ENCODE measurements at places on chromosomes 4 and X. TPM values are rescaled to one million over a fixed set of nuclear protein-coding genes. Genes with fewer than 3 reads are reported as not detected.

SMARCA1 gene
- total RNA-seq: 26.3 TPM

PSAPL1 gene
- not detected for total RNA-seq

NDP gene
- total RNA-seq: 0.22 TPM

MOB1B gene
- total RNA-seq: 7.0 TPM

TENT5D gene
- total RNA-seq: not detected

TAB3 gene
- total RNA-seq: 33.5 TPM

JCHAIN gene
- not detected for total RNA-seq

MGAT4D gene
- total RNA-seq: not detected

TMPRSS11E gene
- not detected for total RNA-seq

MRPS18C gene
- total RNA-seq: 38.3 TPM

TRMT10A gene
- total RNA-seq: 11.3 TPM

ARHGAP4 gene
- total RNA-seq: 5.3 TPM

ITM2A gene
- total RNA-seq: not detected

BEX3 gene
- total RNA-seq: 187 TPM

DNA sequence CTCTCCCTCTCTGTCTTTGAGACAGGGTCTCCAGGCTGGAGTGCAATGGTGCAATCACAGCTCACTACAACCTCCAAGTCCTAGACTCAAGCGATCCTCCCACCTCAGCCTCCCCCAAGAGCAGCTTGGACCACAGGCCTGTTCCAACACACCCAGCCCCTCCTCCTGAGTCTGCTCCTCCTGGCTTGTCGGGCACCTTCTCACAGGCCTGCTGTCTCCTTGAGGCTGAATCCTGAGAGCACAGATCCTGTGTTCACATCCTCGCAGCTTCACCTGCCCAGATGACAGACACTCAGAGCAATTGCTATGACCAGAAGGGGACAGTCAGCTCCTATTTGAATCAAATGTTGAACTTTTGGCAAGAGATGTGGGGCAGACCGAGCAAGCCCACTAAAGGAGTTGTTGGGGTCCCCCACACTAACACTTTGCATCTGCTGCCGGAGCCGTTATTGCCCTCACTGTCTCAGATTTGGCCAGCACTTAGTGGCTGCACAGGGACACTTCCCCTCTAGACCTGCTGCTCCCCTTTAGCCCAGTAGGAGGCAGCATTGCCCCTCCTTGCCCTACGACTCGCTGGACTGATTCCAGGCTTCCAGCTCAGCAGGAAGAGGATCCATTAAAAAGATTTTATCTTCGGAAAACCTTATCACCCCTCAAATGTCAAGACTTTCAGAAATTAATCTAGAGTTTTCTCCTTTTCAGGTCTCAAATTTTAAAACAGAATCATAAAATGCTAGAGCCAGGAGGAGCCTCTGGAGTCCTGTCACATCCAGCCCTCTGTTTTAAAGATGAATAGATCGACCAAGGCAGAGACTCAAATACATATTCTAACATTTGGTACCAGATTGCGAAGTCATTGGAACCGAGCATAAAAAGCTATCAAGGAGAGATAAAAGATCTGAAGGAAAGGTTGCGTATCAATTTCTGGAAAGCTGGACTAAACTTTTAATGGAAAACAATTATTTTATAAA is 113.7 kb downstream of the USP46 start:
- DNase-seq: peak; percentile 54

DNA sequence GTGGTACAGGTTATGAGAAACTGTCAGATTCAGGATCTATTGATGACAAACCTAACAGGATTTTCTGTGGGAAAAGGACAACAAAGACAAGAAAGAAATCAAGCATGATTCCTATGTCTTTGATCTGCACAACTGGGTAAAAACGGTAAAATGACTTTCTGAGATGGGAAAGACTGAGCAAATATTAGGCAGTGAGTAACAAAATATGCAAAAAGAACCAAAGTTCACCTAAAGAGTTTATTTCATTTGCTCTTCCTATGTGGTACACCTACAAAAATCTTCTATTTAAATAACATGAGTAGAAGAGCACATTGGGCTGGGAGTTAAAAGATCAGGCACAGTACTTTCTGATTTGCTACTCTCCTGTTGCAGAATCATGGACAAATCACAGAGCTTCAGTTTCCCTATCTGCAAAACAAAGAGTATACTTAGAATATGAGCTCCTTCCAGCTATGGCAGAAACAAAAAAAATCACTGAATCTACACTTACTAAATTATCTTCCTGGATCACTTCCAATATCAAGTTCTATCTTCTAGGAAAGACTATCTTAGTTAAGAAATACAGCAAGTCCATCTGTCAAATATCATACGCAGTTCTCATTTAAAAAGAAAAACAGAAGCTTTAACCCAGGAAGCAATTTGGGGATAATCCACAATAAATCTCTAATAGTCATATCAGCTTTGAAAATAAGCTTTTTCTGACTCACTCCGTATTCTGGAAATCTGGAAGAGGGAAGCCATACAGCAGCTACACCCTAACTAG is 37.4 kb downstream of the NFXL1 start:
- DNase-seq: no peak

DNA sequence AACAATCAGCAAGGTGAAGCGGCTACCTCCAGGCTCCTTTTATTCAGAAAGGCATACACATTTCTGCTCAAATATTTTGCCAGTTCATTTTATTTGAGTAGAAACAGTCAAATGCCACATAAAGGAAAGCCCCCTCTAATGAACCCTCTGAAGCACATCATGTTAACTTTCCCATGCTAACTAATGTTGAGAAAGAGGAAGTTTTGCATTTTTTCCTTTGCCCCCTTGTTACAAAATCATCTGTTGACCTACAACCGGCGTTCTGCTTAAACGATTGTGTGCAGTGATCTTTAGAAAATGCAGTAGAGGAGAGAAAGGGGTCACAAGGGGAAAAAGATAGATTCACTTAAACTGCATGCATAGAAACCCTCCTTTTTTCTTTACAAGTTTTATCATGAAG is 25.2 kb upstream of the ATXN3L start:
- DNase-seq: no peak

DNA sequence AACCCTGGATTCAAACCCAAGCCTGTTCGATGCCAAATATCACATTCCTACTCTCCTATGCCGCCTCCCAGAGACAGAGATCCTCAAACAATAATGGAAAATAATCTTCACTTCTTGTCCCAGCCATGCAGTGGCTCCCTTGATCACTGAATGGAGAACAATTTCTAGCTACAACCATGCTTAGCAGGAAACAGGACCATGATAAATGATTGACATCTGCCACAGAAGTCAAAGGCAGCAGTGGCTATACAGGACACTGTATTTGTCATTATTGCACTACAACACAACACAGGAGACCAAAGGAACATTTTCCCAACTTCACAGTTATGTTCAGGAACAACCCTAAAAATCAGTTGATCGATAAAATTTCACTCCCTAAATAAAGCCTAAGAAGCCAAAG is 243.3 kb upstream of the SLC7A11 start:
- no peak for DNase-seq

DNA sequence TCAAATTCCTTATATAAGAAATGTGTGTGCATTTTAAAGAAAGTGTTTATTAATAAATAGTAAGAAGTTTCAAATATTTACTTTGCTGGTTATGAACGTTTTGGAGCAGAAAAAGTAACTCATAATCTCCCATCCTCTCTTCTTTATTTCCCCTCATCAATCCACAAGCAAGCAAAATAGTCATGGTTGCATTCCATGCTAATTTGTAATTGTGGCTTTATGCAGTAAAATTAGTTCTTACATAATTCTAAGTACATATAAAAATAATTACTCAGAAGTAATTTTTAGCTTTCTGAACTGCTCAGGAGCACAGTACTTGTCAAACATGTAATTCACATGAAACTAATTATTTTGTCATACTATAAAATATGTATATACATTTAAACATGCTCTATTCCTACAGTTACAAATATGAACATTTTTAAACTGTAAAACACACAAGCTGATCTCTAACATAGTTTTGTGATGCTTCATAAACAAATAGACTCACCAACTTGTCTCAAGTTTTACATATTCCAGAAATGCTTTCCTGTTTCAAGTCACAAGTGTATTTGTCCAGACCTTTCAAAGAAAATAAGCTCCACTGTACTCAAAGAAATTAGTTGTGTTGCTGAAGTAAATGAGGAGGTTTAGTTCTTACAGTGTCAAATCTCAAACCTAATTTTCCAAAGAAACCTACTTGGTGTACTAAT is 218.9 kb downstream of the PABPC4L start:
- no peak for DNase-seq

- DNase-seq: no peak
Observed at GRCh38 chr4:101718810-101719209, 71.7 kb upstream of the BANK1 start.

GRCh38 chr4:184479516-184479950 is 5.2 kb upstream of the IRF2 start:
- no peak for DNase-seq

GRCh38 chr4:104848597-104849225 is 298.0 kb upstream of the TET2 start:
- DNase-seq: no peak

DNA sequence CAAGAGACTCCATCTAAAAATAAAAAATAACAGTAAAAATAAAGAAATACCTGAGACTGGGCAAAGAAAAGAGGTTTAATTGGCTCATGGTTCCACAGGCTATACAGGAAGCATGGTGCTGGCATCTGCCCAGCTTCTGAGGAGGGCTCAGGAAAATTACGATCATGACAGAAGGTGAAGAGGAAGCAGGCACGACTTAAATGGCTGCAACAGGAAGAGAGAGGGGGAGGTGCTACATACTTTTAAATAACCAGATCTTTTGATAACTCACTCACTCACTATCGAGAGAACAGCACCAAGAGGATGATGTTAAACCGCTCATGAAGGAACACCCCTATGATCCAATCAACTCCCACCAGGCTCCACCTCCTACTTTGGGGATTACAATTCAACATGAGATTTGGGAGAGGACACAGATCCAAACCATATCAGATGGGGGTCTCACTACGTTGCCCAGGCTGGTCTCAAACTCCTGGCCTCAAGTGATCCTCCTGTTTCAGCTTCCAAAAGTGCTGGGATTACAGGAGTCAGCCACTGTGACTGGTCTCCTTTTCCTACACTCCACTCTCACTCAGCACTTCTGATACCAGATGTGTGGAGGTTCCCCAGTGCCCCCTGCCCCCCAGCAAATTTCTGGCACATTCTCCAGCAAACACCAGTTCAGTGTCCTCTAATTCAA is 11.9 kb upstream of the ZNF157 start:
- peak; percentile 1 for DNase-seq

DNA sequence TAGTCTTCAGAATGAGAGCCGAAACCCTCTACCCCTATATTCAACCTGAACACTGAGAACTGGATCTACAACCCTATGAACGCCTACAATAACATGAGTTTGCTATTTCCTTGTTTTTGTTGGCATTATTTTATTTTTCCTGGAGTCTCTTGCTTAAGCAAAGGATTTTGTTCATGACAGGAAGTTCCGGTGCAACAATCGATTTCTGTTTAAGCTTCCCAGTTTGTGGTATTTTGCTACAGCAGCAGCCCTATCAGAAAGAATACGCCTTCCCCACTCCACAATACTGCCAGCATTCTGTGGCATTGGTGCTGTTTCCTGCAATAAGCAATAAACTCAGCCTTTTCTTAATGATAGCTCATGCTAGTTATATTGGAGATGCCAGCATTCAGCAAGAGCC is 60.9 kb downstream of the NPY5R start:
- DNase-seq: peak; percentile 4

- DNase-seq: peak; percentile 47
Observed at GRCh38 chrX:13658602-13659001, 5.7 kb downstream of the TCEANC start.

GRCh38 chr4:87846226-87846625 is 13.5 kb downstream of the MEPE start:
- DNase-seq: no peak

GRCh38 chrX:40104985-40105834 is 7.5 kb upstream of the BCOR start:
- DNase-seq: no peak

DNA sequence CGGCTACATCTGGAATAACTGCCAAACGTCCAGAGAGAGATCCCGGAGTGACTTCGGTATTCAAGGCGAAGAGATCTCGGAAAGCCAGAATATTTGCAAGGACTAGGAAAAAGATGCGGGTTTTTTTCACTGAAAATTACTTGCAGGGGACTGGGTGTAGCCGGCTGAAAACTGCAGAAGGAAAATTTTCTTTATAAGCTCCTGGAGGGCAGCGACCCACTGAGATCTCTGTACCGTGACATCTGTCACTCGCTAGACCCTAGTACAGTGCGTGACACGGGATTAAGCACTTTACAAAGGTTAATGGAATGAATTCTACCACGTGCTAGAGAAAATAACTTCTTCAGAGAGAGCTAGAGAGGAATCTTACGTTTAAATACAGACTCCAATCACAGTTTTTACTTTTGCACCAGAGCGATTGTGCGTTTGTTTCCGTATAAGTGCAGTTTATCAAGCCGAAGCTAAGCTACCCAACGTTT is 1.1 kb upstream of the LCORL start:
- DNase-seq: no peak

GRCh38 chr4:99357948-99358347 is 5.4 kb upstream of the ADH1C start:
- DNase-seq: no peak

GRCh38 chrX:133897593-133898163 is 87.7 kb downstream of the GPC3 start:
- no peak for DNase-seq

DNA sequence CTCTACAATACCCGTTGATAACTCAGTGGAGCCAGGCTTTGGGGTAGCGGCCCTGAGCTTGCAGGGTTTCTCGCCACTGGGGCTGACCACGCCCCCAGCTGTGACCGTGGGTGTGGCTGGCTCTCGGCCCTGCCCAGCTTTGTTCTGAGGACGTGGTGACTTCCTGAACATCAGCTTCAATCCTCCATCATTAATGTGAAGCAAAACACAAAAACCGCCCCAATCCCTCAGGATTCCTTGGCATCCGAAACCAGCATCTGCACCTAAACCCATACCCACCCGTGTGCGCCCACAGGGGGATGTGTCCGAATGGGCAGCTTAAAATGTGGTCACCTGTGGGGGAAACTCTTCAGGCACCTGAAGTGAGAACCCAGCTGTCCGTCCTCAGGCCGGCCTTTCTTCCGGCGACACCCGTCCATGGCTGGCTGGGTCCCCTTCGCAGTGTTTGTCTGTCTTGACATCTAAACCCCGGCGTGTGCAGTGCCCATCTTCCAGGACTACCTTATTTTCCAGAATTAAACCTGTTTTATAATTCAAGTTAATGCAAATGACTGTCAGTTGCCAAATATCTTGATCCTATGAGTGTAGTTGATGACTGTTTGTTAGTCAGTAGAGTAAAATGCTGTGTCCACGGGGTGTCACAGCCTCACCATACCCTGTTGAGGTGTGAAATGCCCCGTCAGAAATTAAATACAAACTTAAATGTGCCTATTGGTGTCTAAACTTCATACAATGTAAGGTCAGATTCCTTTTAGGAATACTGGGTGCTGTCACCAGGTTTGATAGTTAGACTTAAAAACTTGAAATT is 27.3 kb downstream of the NELFA start:
- peak; percentile 37 for DNase-seq

Measured in A172 (cell line).